Midbrain (tissue), 1 donor: ENCODE measurements at places on chromosomes 12 and 14.

DNA sequence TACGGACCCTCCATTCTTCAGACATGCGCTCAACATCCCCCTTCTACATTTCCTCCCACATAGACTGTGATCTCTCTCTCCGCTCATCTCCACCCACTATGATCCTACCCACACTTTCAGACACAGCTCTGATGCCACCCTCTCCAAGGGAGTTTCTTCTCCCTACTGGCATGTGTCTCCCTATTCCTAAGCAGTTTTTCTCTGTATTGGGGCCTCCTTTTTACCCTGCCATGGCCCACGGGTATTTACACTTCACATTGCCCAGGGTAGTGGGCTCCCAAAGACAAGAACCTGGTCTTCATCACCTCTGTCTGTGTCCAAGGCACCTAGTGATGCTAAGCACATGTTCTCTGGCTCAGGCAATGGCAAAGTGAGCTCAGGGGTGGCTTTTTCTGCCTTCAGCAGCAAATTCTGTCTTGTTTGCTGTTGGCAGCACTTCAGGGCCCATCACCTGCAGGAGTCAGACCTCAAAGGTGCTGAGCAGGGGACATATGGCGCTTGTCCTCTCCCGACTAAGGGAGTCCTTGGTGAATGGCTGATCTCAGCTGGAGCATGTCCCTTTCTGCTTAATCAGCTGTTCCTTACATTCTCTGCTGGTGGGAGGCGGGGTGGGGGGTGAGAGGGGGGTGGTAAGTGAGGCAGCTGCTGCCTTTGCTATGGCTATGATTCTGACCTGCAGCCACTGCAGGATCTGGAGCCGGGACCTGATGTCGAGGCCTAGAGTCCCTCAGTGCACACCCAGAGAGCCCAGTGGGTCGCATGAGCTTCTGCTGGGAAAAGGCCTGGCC is 256.8 kb downstream of the PCNX1 start:
- DNase-seq, result no peak

GRCh38 chr12:111826316-111826715 is 15.7 kb upstream of the MAPKAPK5 start:
- no peak for DNase-seq

DNA sequence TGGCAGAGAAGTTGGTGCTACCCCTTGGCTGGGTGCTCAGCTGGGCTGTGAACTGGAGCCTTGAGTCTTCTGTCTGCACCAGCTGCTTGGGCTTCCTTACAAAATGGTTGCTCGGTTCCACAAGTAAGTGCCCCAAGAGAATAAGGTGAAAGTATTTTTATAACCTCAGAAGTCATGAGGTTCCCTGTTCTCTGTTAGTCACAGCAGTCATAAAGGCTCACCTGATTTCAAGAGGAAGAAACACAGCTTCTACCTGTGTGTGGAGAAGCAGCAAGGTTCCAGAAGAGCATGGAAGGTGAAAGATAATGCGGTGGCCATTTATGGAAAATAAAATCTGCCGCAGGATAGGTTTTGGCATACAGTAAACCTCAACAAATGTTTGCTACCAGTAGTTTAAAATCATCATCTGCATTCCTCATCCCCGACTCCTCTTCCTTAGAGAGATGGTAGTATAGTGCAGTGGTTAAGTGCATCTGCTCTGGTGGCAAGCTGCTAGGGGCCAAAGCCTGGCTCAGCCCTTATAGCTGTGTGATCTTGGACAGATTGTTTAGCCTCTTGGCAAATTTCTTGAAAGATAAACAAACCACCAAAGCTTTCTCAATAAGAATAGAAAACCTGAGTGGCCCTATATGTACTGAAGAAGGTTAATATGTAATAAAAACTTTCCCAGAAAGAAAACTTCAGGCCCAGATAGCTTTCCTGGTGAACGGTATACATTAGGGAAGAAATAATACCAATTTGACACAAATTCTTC is 32.4 kb downstream of the TPCN1 start:
- DNase-seq, result no peak

DNA sequence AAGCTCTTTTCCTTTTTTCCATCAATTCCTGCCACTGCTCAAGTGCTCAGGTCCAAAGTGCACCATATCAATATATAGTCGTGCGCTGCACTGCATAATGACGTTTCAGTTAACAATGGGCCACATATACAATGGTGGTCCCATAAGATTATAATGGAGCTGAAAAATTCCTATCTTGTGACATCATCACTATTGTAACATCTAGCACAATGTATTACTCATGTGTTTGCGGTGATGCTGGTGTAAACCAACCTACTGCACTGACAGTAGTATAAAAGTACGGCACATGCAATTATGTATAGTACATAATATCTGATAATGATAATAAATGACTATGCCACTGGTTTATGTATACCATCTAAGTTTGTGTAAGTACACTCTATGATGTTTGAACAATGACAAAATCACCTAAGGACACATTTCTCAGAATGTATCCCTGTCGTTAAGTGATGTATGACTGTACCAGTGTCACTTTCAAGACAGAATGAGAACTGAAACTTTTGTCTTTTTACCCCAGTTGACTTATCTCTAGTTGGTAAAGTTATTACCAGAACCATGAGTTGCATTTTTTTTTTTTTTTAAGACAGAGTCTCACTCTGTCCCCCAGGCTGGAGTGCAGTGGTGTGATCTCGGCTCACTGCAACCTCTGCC is 53.7 kb upstream of the INSM2 start:
- no peak for DNase-seq

- DNase-seq, result no peak
These were observed 29.0 kb downstream of the PAPLN start for GRCh38 chr14:73266317-73266716.

GRCh38 chr12:49296034-49296835 is 1.3 kb downstream of the PRPH start:
- DNase-seq, result no peak

DNA sequence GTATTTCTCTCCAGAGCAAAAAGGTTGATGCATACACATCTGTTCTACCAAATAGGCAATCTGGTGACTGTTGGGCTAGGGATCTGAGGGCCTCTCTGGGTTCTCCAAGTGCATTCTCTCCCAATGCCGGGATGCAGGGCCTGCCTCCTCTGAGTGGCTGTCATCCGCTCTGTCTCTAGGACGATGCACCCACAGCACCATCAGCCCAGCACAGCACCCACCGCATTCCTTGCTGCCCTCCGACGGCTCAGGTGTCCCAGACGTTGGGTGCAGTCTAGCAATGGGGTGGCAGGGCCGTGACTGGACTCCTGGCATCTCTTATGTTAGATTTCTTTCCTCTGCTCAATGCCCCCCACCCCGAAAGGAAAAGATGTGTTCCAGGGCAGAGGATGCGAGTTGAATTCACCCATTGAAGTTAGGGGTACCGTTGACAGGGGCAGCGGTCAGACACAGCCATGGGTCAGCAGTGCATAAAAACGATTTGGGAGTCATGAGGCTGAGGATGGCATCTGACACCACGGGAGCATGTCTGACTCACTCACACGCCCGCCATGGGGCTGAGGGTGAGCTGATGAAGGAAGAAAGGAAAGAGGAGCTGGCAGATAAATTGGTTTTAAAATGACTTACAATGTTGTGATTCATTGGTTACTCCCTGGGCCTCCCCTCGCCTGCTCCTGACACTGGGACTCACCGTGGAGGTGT is 93.2 kb upstream of the C14orf180 start:
- DNase-seq, result no peak

DNA sequence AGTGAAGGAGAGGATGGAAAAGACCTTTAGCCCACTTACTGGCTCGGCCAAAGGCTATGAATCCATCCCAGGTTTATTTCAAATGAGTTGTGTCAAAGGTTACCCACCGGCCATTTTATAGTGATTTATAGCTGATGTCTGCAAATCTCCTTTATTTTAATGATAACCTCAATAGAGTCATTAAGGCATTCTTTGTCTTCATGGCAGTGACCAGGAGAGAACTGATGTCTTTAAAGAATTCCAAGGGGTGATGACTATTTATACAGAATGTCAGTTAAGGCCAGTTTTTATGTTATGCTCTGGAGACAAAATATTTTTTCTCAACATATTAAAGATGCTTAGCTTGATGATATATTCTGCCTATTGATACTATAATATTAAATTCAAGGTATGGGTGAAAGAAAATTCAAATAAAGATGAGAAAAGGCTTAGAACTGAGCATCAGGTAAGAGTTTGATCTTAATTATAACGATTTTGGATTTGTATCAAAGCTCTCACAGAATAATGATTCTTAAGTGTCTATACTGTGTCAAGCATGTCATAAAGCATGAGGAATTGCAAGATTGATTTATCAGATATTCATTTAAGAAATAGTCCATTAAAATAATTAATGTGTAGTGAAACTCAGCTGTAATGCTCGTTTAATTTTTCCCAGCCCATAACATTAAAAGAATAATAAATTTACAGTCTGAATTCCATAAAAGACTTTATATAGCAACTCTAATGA is 361.5 kb downstream of the SOX5 start:
- DNase-seq, result no peak

DNA sequence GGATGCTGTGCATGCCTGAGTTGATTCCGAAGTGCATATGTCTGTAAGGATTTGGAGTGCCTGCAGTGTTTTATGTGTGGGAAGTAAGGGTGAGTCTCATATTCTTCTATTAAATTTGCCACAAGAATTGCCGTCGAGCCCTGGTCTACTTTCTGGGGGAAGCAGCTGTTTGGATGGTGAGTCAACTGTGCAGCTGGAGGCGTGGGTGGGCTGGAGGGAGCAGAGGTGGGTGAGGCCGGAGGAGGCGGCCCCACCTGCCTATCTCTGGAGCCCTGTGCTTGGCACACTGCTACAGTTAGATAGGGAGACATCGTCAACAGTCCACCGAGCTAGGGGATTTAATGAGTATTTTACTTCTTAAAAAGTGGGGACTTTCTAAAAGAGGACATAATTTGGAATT is 9.7 kb downstream of the GLRX5 start:
- no peak for DNase-seq

GRCh38 chr14:69687606-69688298 is 76.4 kb downstream of the SUSD6 start:
- no peak for DNase-seq

DNA sequence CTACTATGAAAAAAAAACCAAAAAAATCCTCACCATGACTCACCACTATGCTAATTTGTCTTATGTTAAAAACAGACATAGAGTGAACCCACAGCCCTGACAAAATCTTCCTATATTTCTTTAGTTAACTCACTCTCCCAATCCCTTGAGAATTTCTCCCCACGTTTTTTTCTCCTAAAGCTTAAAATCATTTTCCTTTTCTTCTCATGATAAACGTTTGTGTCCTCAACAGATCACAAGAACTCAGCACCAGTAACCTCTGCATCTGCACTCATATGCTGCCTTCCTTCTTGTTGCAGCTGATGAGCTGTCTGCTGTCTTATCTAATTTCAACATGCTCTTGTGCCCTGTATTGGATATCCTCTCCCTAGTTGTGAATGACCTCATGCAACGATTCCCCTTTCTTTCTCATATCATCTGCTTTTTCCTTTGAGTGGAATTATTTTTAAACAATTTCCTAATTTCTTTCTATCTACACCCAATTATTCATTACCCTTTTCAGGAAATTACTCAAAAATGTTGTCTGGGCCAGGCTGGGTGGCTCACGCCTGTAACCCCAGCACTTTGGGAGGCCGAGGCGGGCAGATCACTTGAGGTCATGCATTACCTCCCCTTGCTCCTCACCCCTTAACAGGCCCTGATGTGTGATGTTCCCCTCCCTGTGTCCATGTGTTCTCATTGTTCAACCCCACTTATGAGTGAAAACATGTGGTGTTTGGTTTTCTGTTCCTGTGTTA is 427.5 kb upstream of the MGAT4C start:
- DNase-seq, result no peak

DNA sequence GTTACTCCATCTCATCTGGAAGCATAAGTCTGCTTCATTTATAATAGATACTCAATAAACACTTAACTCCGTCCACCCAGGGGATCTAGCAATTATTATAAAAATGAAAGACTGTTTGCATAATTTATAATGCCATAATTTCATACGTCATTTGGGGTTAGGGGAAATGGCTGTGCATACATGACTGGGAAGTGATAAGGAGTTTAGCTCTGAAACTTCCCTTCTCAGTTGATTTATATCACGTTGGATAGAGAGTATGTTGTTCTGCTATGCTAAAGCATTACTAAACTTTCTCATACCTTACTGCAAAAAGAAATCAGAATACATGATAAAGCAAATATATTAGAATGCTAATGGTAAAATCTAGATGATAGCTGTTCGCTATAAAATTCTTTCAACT is 90.4 kb upstream of the DYNC1H1 start:
- no peak for DNase-seq

DNA sequence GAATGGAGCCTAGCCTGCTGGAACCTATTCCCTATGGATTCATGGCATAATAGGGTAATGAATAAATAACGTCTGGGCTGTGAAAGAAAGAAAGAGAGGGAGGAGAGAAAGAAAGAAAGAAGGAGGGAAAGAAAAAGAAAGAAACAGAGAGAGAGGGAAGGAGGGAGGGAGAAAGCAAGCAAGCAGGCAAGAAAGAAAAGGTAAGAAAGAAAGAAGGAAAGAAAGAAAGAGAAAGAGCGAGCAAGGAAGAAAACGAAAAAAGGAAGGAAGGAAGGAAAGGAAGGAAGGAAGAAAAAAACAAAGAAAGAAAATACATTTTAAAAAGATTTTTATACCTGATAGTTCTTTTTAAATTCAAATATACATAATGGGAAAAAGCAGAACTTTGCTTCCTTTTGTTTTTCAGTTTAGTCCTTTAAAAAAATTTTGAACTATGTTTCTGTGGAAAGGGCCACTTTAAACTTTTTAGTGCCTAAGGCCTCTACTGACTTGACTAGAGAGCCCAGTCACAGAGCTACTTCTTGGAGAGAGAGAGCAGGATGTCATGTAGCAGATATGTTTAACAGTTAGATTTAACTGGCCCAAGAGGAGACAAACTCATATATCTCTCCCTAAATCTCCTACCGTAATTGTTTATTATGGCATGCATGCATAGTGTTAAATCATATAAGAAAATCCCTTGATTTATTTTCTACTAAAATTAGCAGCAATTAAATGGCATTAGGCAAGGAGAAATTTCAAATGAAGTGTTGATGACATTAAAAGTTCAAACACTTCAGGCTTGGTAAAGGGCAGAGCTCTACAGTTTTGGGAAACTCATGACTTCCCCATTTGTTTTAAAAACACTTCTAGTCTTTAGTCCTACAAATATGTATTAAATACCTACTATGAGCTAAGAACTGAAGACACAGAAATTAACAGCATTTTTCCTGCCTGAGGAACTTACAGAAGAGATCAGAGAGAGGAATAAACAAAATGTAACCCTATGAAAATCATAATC is 305.5 kb downstream of the BCAT1 start:
- no peak for DNase-seq

- no peak for DNase-seq
These were observed 5.6 kb downstream of the FAM234B start for GRCh38 chr12:13049816-13050215.

DNA sequence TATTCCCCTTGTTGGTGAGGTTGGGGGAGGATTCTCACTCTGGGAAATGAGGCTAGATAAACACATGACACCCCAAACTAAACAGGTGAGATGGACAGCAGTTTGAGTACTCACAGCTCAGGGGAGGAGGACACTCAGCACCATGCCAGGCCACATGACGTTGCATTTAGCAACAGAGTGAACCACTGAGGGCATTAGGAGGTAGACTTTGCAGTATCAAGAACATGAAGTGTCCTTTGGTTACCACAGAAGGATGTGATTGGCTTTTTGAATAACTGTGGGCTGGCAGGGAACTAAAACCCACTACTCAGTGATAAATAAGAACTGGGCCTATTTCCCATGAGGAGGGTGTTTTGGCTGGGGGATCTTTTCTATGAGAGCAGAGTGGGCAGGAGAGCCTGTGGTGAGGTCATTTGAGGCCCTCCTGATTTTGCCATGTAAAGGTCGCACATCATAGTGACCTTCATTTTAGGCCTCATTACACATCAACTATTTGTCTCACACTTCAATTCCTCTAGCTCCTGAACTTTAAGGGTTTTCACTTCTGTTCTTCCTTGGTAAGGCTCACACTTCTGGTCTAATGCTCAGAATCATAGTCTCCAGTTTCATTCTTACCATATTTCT is 89.8 kb upstream of the PRKD1 start:
- no peak for DNase-seq
